ENCODE measurements at places on chromosomes 3 and 15. TPM values are rescaled to one million over a fixed set of nuclear protein-coding genes. Genes with fewer than 3 reads are reported as not detected.

CCDC39 gene
- polyA plus RNA-seq: 5.9 TPM

FAM174B gene
- 32.0 TPM for polyA plus RNA-seq

ARGFX gene
- polyA plus RNA-seq: not detected

LRRK1 gene
- 2.9 TPM for polyA plus RNA-seq

PLA2G4E gene
- polyA plus RNA-seq: not detected

ZNF197 gene
- 33.2 TPM for polyA plus RNA-seq

HRG gene
- 2.9 TPM for polyA plus RNA-seq

UQCC5 gene
- 21.7 TPM for polyA plus RNA-seq

DNA sequence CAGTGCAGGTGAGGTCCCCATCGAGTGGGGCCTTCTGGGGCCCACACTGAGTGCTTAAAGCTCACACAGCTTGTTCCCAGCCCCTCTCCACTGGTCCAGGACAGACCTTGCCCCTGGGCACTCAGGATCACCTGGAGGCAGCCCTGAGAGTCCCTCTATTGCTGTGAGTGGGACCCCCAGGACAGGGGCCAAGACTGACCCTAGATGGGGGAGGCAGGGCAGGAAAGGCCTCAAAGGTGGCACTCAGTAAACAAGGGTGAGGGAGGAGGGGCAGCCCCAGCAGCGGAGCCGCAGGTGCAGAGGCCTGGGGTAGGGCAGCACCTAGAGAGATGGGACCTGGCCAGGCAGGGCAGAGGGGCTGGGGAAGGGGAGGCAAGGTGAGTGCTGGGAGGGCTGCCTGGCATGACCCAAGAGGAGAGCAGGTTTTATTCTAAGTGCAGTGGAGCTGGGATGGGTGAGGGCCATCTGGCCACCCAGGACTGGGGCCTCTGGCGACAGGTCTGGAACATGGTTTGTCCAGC lies 27.9 kb downstream of the CFAP100 start:
- DNase-seq: no peak

DNA sequence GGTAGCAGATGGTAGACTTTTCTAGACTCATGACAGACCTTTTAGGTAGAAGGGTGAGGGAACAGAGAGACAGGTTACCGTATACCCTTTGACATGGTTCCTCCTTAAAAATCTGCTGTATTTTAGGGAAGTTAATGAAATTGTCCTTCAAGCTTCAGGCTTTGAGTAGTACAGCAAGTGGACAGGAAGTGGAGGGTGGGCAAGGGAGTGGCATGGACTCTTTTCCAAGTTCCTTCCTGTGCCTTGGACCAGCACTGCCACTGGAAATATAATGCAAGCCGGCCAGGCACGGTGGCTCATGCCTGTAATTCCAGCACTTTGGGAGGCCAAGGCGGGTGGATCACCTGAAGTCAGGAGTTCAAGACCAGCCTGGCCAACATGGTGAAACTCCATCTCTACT lies 156.1 kb upstream of the LRRFIP2 start:
- DNase-seq: no peak

DNA sequence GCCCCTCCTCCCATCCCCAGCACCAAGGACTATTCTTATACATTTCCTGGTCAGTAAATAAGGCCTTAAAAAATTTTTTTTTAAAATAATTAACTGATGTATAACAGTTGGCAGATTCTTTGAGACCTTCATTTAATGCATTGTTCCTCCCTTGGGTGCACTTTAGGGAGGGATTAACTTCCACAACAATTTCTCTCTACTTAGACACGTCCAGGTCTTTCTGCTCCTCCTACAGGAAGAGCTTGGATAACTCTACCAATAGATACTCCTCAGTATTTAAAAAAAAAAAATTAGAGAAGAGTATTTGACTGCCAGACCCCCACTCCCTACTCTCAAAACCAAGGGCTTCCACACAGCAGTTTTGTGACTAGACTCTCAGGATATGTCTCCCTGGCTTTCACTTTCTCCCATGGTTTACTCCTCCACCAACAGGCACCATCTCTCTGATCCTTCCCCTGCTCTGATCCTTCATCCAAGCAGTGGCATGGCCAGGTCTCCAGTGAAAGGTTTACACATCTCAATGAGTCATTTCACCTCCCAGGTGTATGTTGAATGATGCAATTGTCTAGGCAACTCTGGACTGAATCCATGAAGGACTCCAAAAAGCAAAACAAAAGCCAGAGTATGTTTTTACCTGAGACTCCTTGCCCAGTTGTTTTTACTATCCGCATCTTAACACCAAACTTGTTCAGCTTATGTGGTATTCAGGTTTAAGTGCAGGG lies 7.4 kb downstream of the ZIC4 start:
- DNase-seq: no peak

DNA sequence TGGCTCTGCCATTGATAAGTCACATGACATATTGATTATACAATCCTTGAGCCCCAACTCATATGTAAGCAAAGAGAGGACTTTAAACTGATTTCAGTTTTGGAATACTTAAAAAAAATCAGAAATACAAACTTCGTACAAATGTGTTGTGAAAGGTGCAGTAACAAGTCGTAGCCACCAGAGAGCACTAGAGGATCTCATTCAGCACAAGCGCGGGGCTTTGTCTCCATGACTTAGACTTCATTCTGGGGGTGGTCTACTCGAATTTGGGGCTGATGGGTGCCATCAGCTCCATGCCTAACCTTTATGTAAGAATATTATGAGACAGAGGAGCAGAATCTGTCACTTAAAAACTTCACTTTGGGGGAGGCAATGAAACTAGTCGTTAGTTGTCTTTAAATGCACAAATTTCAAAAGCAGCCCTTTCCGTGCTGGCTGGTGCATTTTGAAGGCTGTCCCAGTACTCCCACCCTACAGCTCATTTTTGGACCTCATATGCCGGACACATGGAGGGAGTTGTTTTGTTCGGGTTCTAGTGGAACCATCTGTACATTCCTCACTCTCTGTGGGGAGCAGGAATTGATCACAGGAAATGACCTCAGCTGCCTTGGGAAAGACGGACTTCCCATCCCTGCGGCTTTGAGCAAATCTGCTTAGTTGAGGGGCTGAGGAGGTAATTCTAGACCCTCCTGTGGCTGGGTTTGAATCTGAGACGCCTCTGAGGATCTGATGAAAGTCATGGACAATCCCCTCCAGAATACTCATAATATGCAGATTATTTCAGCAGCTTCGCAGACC lies 27.5 kb upstream of the MASP1 start:
- peak; percentile 15 for DNase-seq

DNA sequence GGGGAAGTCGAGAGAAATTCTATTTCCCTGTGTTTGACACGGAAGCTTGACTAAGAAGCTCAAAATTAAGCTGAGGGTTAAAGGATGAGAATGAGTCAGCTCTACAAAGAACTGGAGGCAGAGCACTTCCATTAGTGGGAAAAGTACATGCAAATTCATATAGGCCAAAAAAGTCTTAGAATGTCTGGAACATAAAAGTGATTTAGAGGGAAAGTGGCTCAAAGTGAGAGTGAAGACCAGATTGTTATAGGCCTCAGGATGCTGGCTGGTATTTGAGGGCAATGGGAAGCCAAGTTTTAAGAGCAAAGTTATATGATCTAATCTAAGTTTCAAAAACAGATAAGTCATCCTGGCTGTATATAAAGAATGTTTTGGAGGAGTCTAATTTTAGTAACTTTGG lies 857.3 kb downstream of the NAALADL2 start:
- DNase-seq: no peak

GRCh38 chr15:22855791-22856190 lies 17.3 kb downstream of the NIPA2 start:
- no peak for DNase-seq

DNA sequence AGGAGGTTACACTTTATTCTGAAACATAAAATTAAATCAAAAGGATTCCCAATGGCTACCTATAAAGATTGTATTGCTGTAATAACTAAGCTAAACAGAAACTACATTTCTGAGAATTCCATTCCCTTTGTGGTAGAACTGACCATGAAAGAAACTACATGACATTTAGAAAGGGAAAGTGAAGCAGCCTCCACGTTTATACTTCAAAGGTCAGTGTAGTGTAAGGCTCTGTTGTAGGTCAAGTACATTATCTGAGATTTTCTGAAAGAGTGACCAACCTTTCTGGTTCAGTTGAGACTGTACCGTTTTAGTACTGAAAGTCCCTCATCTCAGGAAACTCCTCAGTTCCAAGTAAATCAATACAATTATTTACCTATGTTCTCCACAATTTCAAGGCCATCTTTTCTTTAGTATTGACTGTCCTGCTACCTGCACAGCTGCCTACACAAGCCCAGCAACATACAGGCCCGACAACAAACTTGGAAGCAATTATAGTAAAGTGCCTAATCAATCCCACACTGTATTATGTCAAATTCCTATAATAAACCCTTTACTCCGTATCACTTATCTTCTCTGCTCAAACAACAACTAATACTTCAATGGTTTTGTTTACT lies 343.0 kb downstream of the PLOD2 start:
- DNase-seq: no peak

- DNase-seq: no peak
Measured at GRCh38 chr3:122263058-122263457, 62.0 kb upstream of the CSTA start.

- DNase-seq: no peak
Measured at GRCh38 chr3:11534011-11534792, 109.5 kb downstream of the VGLL4 start.

DNA sequence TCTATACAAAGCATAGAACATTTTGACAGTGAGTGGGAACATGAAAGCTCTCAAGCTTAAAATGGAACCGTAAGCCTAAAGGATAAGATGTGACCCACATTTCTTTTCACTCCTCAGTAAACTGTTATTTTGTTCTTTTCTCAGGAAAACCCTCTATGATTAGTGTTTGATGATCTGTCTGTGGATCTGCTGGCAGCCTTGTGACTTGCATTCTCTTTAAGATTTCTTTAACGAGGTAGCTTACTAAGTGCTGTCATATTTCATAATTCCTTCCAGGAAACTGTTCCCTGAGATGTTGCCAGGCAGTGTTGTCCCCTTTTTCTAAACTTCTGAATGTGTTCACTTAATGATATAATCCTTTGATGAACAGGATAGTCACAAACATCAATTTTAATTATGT lies 167.6 kb downstream of the PYDC2 start:
- no peak for DNase-seq

GRCh38 chr3:179958143-179958542 lies 78.6 kb downstream of the PEX5L start:
- DNase-seq: no peak

- no peak for DNase-seq
Measured at GRCh38 chr15:64337761-64338160, 18.2 kb downstream of the CSNK1G1 start.

DNA sequence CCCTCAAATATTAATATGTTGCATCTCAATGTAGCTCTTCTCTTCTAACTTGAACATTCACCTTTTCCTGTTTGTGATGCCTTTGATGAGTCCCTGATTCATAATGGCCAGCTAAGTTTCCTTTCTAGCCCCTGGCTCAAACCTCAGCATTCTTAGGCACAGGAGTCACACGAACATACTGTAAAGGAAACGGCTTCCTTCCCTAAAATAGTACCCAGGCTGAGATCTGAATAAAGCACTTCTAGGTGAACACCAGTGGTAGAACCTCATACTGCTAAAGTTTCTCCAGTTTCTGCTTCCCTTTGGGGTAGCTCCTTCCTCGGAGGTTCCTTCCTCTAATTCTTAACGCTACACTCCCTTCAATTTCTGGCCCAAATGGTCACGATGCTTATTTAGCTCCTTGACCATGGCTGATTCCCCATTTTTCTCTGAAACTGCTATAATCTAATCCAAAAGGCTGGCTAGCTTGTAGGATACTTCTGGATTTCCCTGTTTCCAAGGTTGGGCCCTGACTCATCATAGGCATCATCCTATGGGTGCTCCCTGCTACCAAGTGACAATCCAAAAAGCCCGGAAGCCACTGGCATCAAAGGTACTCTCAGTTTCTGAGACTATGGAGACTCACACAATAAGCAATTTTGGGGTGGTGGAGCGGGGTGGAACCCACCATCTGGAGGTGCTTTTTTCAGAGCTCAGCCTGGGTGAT lies 2.4 kb downstream of the ANAPC13 start:
- no peak for DNase-seq

- peak; percentile 65 for DNase-seq
Measured at GRCh38 chr15:81410318-81410753, 36.3 kb upstream of the TMC3 start.

DNA sequence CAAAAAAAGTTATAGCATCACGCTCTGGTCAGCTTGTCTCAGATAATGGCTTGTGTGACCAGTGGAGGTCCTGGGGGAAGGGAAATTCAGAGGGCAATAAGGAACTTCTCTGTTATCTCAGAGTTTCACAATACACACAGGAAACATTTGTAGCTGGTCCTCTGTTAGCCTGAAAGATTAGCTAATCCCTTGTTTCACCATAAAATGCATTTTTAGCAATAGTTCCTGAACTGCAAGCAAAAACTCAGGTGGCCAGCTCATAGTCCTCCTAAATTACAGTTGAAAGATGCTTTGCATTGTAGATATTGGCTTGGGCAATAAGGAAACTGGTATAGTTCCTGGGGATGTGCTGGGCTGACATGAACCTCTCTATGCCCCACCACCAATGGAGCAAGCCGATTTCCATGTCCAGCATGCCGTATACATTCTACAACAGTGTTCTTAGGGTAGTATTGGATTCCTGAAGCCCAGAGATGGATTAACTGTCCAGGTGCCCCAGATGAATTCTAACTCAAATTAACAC lies 141.5 kb upstream of the TBL1XR1 start:
- DNase-seq: no peak

- DNase-seq: no peak
Measured at GRCh38 chr3:122132949-122133540, 50.4 kb upstream of the CASR start.

- DNase-seq: no peak
Measured at GRCh38 chr15:31197497-31198414, 96.2 kb upstream of the TRPM1 start.

DNA sequence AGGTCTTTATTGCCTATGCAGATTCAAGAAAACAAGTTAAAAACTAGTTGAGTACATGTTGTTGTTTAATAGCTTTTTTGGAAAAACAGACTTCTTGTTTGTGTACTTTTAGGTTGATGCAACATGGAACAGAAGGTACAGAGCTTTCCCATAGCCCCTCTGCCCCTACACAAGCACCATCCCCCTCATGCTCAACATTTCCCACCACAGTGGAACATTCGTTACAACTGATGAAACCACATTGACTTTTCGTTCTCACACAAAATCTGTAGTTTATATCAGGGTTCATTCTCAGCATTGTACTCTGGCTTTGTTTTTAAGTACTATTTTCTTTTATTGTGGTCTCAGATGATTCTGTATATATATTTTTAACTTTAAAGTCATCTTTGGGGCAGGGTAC lies 1054.6 kb downstream of the NTRK3 start:
- no peak for DNase-seq

GRCh38 chr3:149291178-149291577 lies 42.3 kb downstream of the TM4SF18 start:
- no peak for DNase-seq

Data from left renal cortex interstitium (tissue), 4 donors.